NCI-H1048 (cell line): ENCODE measurements at places on chromosomes 16 and 17.

DNA sequence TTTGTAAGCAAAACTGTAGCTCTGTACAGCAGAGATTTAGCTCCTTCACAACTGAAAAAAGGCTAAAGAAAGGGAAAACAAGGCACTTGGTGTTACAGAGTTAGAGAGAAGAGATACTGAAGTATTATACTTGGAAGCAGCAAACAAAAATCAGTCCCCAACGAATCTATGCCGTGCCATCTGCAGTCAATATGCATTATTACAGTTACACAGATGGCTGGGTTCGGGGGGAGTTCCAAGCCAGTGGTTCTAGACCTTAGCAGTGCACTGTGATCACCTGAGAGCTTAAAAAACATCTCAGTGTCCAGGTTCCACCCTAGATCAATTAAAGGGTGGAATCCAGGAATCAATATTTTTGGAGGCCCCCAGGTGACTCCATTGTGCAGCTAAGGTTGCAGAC lies 489.9 kb downstream of the SHISA9 start:
- no peak for DNase-seq

DNA sequence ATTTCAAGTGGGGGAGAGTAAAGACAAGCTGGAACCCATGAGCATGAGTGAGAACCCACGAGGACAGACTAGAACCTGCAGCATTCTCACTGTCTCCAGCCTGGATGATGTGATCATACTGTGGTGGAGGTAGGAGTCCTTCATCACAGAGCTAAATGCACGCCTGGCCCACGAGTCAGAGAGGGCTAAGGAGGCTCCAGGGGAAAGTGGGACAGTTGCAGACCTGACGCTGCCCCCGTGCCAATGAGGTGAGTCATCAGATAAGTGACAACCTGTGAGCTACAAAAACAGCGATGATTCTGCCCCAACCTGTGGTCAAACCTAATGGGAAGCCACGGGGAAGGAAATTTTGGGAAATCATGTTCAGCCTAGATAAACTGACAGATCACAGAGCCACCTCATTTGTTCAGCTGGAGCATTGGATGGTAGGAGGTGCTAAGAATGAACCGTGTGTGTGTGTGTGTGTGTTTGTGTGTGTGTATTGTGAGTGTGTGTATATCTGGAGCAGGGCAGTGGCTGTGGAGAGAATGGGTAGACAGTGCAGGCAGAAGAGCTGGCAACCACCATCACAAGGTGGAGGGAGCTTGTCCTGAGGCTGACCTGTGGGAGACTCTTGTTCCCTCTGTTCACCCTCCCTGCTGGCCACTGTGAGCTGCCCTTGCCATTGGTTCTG lies 131.8 kb downstream of the UTP18 start:
- no peak for DNase-seq

GRCh38 chr16:88064889-88065746 lies 113.9 kb downstream of the BANP start:
- DNase-seq: no peak

DNA sequence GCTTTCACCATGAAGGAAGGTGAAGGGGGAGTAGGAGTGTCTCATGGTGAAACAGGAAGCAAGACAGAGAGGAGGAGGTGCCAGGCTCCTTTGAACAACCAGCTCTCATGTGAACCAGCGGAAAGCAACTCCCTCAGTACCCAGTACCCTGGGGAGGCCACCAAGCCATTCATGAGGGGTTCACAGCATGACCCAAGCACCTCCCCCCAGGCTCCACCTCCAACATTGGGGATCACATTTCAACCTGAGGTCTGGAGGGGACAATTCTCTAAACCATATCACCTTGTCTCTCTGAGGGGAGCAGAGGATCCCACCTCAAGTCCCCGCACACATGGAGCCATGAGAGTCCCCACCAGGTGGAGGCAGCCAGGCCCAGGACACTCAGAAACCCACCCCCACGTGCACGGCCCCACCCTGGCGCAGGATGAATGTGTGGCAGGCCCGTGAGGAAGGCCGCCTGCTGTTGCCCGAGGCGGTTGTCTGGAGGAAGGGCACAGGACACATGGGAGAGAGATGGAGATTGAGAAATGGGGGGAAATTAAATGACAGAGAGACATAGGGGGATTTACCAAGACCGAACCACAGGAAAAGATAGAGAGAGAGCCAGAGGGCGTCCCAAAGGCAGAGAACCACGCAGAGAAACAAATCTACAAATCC lies 85.9 kb downstream of the TMEM132E start:
- no peak for DNase-seq

- no peak for DNase-seq
Observed at GRCh38 chr16:57592591-57593003, 35.8 kb upstream of the ADGRG1 start.

DNA sequence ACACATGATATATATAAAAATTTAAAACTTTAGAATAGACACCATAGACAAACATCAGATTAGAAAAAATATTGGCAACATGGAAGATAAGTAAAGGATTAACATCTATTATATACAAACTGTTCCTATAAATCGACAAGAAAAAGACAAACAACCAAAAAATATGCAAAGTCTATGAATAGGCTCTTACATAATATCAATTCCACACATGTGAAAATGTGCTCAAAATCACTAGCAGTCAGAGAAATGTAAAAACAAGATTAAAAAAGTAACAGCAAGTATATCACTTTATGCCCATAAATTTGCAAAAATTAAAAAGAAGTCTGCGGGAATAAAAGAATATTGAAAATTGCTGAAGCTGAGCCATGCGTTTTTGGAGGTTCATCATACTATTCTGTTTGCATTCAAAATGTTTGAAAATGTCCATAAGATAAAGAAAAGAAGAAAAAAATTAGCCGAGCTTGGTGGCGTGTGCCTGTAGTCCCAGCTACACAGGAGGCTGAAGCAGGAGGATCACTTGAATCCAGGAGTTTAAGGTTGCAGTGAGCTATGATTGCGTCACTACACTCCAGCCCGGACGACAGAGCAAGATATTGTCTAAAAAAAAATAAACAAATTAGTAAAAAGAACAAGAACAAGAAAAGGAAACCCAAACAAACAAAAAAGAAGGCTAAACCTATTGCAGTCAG lies 11.2 kb upstream of the ERN2 start:
- no peak for DNase-seq

GRCh38 chr16:58324792-58325191 lies 30.0 kb upstream of the PRSS54 start:
- no peak for DNase-seq

DNA sequence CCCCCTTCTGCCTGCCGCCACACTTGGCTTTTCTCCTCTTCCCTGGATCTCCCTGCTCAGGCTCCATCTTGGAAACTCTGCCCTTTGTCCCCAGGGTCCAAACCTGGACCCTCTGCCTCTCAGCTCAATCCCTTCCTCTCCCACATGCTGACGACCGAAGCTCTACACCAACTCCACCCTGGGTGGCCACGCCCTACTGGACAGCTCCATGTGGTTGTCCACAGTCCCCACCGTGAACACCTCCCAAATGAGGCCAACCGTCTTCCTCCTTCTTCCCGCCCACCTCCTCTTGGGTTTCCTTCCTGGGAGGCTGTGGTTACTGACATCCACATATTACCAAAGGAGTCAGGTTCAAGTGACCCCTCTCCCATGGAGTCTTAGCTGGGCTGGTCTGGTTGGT lies 22.6 kb upstream of the MLKL start:
- no peak for DNase-seq

DNA sequence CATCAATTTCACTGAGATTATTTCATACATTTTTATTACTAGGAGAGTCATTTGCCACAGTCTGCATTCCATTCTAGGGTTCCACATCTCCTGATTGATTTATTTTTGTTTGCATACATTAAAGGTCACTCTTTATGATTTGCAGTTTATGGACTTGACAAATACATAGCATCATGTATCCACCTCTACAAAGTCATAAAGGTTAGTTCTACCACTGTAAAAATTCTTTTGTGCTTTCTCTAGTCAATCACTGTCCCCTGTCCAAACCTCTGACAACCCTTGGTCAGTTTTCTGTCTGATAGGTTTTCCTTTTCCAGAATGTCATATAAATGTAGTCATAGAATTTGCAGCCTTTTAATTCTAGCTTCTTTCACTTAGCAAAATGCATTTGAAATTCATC lies 434.6 kb upstream of the MON1B start:
- no peak for DNase-seq

DNA sequence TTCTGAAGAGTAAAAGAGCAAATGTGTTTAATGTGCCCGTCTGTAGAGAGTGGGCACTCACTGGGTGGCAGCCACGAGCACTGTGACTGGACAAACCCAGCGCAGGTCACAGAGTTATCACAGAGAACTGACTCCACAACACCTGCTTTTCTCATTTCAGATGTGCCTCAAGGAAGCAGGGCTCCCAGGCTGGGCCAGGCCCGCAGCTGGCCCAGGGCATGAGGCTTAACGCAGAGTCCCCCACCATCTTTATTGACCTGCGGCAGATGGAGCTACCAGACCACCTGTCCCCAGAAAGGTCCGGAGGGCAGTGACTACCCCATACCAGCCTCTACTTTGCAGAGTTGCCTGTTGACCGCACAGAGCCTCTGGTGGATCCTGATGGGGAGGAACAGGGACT lies 11.9 kb downstream of the DNAAF8 start:
- no peak for DNase-seq
